Smooth muscle cell of the brain vasculature (primary cell): ENCODE measurements at places on chromosomes 1 and 21.

DNA sequence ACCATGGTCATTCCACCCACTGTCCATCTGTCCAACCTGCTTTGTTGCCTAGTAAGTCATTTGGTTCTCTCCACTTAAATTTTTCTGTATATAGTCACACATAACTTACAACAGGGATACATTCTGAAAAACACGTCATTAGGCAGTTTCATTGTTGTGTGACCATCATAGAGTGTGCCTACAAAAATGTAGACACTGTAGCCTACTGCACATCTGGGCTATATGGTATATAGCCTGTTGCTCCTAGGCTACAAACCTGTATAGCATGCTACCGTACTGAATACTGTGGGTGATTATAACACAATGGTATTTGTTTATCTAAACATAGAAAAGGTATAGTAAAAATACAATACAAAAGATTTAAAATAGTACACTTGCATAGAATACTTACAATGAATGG, 10.0 kb upstream of the NPL start:
- no peak for DNase-seq

GRCh38 chr1:175322109-175322508, 129.5 kb upstream of the KIAA0040 start:
- DNase-seq = no peak

- DNase-seq = no peak
Observed at GRCh38 chr1:3292868-3293562, 161.4 kb upstream of the ARHGEF16 start.

DNA sequence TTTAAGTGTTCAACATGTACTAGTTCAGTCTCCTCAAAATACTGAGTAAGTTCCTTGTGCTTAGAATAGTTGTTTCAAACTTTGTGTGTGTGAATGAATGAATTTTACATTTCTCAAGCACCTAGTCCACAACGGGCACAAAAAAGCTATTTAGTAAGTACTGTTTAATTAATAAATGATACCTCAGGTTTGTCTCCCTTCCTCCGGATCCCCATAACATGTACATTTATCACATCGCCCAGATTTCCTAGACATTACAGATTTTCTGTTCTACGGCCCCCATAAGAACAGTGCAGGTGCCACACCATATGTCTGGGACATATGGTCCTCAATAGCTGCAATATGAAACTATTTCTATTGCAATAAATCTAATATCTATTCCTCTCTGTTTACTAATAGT, 1.3 kb upstream of the TTF2 start:
- no peak for DNase-seq

DNA sequence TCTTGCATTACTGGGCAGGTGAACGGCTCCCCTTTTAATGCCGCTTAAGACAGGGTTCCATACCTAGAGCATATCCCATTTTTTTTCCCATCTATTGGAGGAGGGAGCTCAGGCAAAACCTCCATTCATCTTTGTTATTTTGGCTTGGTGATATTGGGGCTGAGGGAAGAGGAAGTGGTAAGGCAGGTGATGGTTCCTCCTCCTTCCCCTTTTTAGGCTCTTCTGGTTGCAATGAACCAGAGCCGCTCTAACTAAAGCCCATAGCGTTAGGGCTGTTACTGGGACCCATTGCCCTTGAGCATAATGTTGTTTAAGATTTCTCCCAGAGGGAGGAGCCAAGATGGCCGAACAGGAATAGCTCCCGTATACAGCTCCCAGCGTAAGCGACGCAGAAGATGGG, 21.1 kb downstream of the PYHIN1 start:
- no peak for DNase-seq

DNA sequence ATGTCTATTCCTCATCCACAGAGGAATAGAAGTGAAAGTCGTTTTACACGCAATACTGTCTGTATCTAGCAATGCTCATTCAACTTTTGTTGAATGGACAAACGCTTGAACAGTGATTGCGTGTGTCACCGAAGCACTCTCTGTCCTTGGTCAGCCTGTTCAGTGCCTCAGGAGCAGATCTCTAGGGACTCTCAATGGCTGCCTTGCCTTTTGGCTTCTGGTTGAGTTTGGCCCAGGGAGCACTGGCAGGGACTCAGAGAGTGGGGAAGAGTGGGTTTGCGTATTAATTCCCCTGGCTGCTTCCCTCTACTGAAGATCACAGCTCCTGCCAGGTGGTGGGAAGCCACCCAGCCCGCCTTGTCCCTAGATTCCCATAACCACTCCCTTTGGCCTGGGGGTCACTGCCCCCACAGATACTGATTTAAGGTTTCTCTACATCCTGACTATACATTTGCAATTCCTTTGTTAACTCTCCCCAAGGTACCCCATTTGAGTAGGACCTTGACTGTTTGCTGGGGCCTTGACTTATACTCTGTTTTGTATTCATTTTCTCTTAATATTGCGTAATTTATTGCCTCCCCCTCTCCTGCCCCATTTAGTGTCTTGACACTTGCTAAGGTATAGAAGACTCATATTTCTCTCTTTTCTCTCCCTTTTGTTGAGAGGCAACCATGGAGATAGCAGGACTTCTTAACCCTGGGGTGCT, 61.7 kb upstream of the USP24 start:
- DNase-seq = no peak

DNA sequence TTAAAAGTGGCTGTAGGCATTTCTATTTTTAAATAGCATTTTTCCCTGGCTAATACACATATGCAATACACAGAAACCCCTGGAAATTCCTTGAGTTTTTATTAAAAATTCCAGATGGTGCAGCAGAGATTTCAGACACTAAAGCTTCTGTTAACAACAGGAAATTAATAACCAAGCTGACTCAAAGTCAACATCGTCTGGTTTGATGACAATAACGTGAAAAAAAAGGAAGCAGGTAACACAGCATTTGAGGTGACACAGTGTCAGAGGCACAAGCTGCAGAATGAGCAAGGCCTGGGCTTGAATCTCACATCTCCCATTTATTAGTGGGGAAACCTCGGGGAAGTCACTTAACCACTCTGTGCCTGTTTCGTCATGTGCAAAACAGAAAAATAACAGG, 64.6 kb upstream of the GJB5 start:
- no peak for DNase-seq

DNA sequence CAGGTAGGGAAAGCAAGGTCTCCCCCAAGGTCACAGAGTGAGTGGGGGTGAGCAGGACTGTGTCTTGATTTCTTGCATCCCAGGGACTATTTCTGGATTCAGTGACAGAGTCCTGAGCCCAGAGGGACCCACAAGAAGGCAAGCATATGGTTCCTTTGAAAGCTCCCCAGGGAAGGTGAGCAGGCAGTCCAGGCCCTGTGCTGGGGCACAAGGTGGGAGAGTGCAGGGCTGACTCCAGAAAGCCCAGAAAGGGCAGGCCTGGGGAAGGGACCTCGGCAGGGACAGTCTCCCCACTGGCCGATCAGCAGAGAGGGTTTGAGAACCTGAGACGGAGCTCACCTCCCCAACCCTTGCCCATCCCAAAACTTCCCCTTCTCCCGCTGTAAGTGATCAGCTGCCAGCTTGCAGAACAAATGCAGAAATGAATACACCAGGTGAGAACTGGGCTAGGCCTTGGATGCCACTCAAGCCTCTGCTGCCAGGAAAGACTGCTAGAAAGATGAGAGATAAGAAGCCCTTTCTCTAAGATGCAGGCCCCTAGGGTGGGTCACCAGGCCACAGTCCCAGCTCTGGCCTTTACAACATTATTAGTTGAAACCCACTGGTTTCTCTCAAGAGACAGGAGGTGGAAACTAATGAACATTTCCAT, 121.0 kb downstream of the GLIS1 start:
- DNase-seq = no peak

DNA sequence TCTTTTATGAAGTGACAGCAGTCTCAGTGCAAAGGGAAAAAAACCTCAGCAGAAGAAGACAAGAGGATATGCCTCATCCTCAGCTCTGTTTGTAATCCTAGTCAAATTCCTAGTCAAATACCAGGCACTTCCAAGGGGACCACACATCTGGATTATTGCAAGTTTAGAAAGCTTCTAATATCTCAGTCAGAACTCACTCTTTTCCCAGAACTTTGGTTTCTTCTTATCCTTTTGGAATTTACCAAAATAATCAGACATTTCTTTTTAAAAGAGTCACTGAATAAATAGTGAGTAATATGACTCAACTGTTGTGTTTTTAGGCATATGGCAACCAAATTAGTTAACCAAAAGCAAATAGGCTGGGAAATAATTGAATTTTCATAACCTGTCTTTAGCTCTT, 47.8 kb downstream of the PRRX1 start:
- DNase-seq = no peak

DNA sequence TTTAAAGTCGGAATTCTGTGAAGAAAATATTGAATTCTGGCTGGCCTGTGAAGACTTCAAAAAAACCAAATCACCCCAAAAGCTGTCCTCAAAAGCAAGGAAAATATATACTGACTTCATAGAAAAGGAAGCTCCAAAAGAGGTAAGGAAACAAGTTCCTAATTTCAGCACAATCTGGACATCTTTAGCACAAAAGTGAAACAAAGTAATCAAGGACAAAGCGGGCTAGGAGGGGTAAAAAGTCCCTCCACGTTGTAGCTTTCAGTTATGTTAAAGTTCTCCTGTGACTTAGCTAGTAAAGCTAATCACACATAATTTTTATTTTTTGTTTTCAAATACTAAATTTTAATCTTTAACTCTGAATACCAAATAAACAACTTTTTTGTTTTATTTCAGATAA, 2.2 kb downstream of the RGS2 start:
- DNase-seq = no peak

GRCh38 chr1:118113261-118113660, 71.8 kb downstream of the SPAG17 start:
- no peak for DNase-seq

DNA sequence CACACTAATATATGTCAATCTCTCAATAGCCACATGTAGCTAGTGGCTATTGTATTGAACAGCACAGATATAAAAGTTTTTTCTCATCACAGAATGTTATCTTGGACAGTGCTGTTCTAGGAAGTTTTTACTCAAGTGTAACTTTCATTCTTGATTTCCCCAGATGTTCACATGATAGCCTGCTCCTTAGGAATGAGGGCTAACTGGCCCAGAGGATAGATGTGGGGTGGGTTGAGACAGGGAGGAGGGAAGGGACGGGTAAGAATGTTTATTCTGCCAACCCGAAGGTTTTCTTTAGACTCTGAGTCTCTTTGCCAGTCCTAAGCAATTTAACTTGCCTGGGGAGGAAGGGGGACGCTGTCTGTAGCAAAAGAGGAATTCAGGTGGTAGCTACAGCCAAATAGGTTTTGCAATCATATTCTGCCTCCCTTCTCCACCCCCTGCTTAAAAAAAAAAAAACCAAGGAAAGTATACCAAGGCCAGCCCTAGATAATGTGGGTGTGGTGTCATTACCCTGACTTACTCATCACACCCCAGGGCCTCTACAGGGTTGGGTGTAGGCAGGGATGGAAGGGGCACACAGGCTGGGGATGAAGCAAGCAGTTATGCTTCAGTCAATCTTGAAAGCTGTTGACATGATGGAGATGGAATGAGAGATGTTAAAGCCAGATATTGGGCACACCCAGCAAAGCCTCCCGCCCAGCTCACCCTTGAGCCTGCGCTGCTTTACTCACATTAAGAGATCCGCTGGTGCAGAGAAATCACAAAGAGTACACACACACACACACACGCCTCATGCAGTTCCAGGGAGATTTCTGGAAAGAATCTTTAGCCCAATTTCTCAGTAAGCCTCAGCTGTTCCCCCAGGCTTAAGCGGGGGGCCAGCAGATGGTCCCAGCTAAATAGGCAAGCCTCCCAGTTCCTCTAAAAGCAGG, 59.9 kb downstream of the PLXNA2 start:
- no peak for DNase-seq

DNA sequence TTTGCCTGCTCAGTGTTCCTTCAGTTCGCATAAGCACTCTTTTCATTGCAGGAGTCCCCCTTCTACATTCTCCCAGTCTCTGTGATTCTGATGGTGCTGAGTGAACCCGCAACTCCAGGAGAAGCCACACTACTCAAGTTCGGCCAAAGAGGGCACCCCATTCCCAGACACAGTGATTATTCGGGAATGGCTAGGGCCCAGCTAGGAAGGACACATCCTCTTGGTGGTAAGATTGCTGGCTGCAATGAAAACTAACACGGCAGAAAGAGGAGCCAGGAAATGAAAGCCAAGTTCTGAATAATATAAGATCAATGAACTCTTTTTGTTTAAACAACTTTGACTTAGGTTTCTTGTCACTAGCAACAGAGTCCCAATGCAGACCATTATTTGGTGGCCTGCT, 14.9 kb downstream of the CREG1 start:
- no peak for DNase-seq

DNA sequence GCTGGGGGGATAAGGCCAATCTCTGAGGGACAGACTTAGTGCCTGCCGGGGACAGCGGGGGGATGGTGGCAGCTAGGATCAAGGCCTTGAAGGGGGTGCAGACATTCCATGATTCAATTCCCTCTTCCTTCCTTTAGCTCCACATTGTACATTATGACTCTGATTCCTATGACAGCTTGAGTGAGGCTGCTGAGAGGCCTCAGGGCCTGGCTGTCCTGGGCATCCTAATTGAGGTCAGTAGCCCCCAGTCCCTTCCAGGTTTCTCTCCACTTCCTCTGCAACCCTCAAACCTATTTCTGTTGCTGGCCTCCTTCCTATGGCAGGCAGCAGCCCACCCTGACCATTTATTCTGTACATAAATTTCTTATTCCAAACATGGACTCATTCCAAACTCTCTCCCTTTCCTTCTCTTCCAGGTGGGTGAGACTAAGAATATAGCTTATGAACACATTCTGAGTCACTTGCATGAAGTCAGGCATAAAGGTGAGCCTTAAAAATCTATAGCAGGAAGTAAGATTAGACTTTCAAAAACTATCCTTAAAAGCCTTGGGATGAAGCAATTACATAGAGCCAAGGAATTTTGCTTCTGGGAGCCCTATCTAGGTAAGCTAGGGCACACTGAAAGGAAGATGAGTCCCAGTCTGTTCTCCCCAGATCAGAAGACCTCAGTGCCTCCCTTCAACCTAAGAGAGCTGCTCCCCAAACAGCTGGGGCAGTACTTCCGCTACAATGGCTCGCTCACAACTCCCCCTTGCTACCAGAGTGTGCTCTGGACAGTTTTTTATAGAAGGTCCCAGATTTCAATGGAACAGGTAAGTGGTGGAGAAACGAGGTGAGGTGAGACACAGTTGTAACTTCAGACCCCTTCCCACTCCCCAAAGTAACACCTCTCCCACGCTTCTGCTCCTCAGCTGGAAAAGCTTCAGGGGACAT, 5.1 kb downstream of the CA14 start:
- DNase-seq = no peak

DNA sequence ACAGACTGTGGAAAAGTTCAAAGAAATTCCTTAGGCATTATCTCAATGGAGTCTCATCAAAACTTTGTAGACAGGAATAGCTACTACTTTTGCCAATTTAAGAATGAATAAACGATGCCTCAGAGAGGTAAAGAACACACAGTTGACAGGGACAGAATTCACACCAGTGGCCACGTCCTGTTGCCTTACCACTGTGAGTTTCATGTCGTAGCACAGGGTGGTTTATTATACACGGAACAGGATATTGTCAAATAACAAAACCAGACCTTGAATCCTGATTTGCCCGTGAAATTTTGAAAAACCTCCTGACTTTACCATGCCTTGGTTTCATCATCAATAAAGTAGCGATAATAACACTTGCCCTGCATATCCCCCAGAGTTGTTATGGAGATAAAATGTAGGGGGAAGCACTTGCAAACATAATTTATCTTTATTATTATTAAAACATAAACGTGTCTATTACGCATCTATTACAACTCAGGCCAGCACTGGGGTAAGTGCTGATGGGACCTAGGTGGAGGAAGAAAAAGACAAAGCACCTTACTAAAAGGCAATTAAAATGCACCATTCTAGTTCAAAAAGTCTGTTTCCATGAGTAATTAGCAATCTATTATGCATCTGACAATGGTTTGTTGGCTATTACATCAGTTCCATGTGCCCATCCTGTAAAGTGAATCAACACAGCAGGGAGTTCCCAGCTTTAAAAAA, 408.1 kb upstream of the RUNX1 start:
- DNase-seq = no peak

- no peak for DNase-seq
Observed at GRCh38 chr1:181257117-181257516, 168.6 kb downstream of the IER5 start.
